Activated CD8-positive, alpha-beta memory T cell treated with anti-CD3 and anti-CD28 coated beads for 1 hour (primary cell): ENCODE measurements at places on chromosomes 4 and X.

- no peak for DNase-seq
Measured at GRCh38 chr4:4853371-4853823, 6.1 kb upstream of the MSX1 start.

DNA sequence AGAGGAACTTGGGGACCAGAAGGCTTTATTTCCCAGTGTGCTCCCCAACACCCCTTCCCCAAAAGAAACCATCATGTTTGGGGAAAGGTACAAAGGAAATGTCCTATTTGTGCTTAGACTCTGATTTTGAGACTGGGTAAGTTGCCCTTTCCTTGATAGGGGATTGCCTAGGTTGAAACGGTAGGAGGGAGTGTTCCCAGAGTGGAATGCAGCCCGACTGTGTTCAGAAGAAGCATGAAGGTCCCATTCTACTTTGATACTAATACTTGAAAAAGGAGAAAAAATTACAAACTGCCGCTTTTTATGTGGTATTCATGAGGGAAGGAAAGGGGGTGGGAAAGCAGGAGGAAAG, 32.4 kb upstream of the TMEM131L start:
- no peak for DNase-seq

DNA sequence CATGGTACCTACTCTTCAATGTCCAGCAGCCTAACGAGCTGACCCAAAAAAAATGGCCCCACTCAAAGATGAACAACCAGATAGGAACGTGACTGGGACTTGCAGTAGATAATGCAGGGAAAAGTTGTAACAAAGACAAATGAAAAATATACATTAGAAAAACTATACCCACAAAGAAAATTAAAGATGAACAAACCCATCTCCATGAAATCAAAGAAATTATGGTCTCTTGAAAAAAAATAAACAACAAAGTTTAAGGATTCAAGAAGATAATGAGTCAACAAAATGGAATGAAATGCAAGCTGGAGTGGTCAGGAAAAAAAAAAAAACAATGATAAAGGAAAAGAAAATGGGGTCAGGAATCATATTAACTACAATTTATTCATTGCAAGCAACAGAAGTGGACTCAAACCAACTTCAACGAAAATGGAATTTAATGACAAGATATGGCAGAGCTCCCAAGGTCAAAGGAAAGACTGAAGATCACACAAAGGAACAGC, 309.8 kb upstream of the GALNT7 start:
- no peak for DNase-seq

- DNase-seq = no peak
Measured at GRCh38 chr4:56273391-56273790, 113.9 kb downstream of the AASDH start.

GRCh38 chr4:70688795-70689231, 481 bp downstream of the UTP3 start:
- no peak for DNase-seq

DNA sequence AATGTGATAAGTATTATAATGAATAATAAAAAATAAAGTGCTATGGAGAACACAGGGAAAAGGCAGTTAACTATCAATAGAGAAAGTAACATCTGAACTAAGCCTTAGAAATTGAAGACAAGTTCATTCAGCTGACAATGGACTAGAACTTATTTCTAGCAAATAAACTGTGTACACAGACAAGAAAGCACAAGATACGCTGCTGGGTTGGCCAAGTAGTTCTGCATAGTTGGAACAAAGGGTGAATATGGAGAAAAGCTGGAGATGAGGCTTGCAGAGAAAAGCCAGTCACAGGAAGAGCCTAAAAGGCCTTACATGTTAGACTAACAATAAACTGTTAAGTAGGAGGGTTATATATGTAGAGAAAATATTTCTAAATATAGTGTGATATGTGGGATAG, 71.2 kb downstream of the WDFY3 start:
- no peak for DNase-seq

DNA sequence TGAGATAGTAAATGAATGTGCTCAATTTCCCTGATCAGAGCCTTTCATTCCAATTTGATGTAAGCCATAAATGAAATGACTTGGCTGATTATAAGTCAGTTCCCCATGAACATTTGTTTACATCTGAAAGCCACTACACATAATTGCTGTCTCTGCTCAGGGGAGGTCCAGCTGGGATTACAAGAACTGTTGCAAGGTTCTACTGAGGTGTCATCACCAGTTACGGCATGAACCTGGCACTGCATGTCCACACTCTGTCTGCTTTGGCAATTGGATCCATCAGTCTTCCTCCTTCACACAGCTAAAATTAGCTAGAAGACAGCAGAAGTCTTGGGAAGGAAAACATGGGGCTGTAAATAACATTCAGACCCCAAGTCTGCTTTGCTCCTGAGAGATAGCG, 12.8 kb upstream of the MBNL3 start:
- no peak for DNase-seq

- DNase-seq = no peak
Measured at GRCh38 chr4:41540687-41541086, 2.7 kb downstream of the LIMCH1 start.

DNA sequence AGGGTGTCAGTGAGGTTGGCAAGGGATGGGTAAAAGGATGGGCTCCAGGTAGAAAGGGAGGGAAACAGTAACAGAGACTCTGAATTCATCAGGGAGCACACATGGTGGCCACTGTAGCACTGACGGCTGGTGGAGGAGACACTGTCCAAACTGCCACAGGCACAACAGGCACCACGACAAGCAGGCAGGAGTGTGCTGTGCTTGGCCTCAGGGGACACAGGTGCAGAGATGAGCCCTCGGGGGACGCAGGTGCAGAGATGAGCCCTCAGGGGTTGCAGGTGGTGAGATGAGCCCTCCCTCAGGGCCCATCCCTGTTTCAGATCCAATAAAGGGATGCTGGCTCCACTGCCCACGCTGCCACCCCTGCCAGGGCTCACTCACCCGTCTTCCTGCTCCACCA, 7.6 kb downstream of the PDE6B start:
- no peak for DNase-seq
